ENCODE measurements at places on chromosomes 16 and 17.

DNA sequence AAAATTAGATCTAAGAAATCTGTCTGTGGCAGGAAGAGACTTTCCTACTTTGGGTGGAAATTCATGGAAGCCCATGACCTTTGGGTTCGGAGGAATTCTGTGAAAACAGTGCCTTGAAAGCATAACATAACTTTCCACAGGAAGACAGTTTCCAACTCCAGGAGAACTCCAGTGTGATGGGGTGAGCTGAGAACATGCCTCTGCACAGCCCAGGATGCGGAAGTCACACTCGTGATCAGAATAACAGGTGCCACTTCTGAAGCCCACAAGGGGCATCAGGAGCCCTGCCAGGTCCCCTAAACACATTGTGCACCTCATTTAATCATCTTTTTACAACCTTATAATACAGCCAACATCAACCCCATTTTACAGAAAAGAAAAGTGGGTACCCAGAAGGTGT is 9.7 kb downstream of the TVP23A start:
- DNase-seq = no peak

DNA sequence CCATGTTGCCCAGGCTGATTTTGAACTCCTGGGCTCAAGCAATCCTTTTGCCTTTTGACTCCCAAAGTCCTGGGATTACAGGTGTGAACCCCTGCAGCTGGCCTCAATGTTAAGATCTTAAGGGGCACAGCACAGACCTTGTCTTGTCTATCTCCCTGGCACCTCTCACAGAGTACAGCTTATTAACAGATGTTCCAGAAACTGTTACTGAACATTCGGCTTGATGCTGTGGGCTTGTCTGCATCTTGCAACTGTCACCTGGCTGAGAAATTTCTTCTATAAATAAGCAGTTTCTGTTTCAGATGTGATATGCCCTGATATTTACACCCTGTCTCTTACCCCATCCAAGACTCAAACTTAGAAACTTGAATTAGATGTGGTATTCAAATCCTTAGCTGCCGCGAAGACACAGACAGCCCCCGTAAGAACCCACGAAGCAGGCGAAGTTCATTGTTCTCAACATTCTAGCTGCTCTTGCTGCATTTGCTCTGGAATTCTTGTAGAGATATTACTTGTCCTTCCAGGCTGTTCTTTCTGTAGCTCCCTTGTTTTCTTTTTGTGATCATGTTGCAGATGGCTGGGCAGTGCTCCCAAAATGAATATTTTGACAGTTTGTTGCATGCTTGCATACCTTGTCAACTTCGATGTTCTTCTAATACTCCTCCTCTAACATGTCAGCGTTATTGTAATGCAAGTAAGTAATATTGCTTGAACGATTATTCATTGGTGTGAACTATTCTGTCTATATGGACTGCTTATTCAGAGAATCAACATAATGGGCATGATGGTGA is at the start of gene TNFRSF17:
Gene TNFRSF17, plus strand, starts transcription at position 450 of the 791 bp plus-strand sequence. Its CDS starts 115 bp downstream, at position 565.
- no peak for DNase-seq

DNA sequence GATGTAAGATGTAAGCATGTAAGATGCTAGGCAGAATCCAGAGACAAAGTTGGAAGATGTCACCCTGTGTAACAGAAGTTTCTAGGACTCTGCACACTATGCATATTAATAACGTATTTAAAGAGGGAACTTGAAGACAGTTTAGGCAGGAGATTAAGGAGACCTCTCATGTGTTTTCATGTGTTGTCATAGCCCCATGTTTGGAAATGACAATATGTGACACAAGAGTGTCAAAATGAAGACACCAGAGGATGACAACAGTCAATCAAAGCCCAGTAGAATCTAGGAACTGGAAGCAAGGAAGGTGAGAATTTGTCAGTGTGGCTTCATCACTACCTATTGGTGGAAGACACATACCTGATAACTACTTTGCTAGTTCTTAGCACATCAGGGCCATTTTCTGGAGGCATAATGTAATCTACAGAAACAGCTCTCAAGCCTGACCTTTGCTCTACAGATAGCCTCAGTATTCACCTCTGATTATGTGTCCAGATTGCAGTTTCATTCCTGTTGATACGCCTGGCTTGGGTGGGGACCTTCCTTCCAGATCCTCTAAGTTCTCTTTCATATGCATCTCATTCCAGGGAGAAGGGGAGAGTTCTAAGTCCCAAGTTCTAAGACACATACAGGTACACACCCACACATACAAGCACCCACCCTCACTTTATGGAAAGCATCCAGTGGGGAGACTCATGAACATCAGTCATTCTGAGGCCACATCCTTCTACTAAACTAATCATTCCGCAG is 26.3 kb downstream of the PMP22 start:
- no peak for DNase-seq

DNA sequence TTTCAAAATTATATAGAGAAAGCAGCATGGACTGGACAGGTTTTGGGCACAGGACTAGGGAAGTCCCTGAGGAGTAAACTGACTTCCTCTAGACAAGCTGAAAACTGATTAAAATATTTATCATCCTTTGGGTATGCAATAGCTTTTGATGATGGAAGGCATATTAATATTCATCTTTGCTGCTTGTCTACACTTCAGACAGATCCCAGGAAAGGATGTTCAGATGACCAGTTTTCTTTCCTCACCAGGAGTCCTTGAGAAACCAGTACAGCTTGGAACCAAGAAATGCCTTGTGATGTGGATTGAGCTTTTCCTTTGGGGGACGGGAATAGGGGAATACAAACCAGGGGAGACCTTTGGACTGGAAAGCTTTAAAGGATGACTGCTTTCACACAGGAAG is 195.5 kb downstream of the FTO start:
- no peak for DNase-seq

DNA sequence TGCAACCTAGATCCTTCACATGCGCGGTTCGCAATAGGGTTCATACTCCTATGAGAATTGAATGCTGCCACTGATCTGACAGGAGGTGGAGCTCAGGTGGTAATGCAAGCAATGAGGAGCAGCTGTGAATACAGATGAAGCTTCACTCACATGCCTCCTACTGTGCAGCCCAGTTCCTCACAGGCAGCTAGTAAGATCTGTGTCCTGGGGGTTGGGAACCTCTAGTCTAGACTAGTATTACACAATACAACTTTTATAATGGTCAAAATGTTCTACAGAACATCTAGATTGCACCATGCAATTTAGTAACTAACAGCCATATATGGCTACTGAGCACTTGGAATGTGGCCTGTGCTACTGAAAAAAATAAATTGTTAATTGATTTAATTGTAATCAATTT is 26.7 kb downstream of the ABCA5 start:
- no peak for DNase-seq

DNA sequence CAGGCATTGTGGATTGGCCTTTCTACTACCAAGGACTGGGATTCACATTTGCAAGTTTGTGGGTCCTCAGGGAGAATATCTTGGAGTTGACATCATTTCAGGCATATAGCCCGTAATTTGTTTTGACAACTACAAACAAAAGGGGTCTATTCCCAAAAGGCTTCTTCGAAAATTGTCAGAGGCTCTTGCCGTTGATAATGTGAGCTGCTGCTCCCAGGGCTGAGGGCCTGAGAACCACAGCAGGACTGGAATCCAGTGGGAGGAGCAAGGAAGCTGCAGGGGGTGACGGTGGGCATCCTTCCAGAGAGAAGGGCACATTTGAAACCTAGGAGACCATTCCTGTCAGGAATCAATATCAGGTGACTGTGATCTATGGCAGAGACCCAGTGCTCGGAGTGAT is 761.6 kb upstream of the RBFOX1 start:
- no peak for DNase-seq

DNA sequence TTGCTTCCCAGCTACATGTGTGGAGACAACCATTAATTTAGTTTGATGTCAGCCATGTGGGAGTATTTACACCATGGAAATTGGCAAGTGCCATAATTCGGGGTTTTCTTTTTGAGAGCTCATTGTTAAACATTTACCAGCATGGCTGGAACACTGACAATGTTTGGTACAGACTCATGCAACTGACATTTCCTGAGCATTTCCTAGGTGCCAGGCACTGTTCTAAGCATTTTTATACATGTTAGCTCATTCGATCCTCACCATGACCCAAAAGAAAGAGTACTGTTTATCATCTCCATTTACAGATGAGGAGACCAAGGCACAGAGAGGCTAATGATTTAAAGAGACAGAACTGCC is 86.9 kb downstream of the FOXL1 start:
- DNase-seq = no peak

GRCh38 chr16:57591086-57591869 is 37.2 kb upstream of the ADGRG1 start:
- peak; percentile 17 for DNase-seq

DNA sequence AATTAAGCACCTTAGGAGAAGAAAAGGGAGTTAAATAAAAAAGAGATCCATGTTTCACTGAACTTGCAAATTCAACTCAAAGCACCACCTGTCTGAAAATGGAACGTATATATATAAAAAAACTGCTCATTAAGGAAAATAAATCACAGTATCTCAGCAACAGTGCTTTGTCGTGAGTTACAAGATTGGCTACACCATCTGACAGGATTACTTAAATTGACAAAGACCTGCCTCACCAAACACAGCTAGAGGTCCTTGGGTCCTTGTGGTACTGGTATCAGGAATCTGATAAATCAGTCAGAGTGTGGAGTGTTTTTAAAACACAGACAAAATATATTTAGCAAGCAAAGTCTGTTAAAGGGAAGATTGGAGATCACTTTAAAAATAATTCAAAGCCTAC is 63.9 kb downstream of the KANSL1 start:
- DNase-seq = no peak

DNA sequence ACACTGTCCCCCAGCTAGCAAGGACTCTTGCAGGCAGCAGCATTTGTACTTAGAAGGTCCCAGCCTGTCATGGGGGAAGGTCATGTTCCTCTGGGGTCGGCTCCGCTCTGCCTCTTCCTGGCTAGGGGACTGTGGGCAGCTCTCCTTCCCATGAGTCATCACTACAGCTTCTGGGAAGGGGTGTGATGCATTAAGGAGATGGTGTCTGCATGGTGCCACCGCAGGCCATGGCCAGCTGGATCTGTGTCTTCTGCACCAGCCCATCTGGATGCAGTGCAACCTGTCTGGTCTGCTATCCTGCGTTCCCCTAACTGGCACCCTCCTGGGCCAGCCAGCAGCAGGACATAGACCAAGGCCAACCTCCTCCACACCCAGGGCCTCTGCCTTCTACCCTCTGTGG is 6.3 kb downstream of the STARD3 start:
- no peak for DNase-seq

- DNase-seq = no peak
Observed at GRCh38 chr17:50779747-50780353, 12.5 kb upstream of the ANKRD40CL start.

DNA sequence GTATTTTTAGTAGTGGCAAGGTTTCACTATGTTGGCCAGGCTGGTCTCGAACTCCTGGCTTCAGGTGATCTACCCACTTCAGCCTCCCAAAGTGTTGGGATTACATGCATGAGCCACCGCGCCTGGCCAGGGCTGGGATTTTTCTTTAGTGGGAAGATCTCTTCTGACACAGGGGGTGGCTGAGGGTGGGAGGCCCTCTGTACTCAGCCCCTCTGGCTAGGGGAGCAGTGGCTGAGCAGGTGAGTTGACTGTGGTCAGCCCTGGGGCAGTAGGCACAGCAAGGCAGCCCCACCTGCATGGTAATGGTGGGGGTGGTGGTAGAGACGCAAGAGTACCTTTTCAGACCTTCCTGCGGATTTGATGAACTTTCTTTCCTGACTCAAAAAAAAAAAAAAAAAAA is 12.3 kb upstream of the GPRC5B start:
- DNase-seq = no peak

DNA sequence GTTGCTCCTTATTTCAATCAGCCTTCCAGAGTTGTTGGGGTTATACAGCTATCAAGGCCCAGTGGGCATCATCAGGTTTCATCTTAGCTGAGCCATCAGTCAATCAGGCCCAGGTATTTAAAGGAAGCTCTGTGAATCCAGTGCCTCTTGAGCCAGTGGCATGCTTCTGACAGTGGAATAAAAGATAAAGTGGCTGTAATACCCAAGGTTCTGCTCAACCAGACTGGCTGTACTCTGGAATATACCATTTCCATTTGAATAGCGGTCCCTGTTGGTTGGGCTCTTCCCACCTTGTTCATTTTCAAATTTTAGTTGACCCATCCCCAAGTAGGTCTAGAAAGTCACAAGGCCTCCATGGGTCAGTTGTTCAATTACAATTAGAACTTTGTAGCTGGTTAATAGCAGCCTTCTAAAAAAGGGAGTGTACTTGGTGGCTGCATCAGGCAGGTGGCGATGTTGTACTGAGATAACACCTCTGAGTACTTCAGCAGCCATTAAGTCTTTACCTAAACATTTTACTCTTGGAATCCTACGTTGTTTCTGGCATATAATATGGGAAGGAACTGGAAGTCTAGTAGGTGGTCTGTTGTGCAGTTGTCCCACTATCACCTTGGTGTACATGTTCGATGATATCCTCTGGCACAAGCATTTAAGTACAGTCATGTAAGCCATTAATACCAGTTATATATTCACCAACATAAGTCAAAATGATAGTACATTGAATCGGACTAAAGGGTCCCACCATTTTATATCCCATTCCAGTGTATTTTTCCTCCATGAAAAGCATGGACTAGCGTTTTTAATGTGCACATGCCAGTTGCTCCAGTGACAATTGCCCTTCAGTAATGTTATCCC is 294.1 kb downstream of the BCAS3 start:
- peak; percentile 34 for DNase-seq

- DNase-seq = no peak
Observed at GRCh38 chr16:86524029-86524428, 13.7 kb downstream of the FOXF1 start.

GRCh38 chr17:44354582-44355561 is 8.8 kb downstream of the FAM171A2 start:
- no peak for DNase-seq

DNA sequence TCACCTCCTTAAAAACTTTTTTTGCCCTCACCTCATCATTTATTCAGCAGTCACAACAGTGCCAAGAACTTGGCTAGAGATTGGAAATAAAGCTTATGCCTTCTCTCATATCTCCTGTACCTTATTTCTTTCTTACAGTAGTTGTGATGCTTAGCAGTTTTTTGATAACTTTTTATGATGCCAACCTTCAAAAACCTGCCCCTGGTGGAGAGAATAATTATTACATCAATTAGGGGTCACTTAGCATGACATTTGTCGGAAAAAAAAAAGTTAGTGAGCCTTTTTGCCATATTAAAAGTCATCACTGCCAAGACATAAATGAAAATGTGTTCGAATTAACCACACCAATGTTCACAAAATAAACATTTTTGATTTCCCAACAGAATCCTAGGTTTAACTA is 296.6 kb downstream of the WWOX start:
- no peak for DNase-seq

DNA sequence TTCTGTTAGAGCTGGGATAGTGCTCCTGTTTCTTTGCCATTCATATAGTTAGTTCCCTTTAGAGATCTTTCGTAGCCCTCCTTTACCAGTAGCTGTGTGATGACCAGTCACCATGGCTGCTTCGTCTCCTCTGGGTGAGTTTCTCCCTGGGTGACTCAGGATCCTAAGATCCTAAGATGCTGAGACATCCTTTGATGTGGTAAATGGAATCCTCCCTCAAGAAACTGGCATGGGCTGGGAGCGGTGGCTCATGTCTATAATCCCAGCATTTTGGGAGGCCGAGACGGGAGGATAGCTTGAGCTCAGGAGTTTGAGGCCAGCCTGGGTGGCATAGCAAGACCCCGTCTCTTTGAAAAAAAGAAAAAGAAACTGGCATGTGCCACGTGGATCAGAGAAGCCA is 5.9 kb downstream of the PHAF1 start:
- no peak for DNase-seq

Measured in NCI-H774 (cell line).